ENCODE measurements at places on chromosomes 1 and 21.
A peak's percentile ranks its signal among the peaks of the same experiment; 100 is the strongest.

DNA sequence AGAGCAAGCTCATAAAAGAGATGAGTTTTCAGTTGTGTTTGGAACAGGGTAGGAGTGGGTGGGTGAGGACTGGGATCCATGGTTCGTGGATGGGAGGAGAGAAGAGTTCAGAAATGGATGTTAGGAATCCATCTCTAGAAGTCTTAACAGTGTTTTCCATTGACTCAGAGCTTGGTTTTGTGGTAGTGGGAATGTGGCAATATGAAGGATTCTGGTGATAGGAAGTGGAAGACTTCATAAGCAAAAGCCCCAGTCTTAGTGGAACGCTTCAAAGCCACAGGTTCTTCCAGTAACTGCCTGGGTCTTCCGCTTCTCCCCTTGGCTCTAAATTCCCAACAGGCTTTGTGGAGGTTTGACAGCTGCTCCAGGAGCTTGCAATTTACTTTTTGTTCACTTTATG, 167.9 kb downstream of the KCNJ6 start:
- no peaks in the 10 kb centered on the region for H3K4me1 ChIP-seq
- peaks cover 100% of the 10 kb centered on the region for H3K27me3 ChIP-seq
- H3K4me3 ChIP-seq, result no peak overlapping the region

DNA sequence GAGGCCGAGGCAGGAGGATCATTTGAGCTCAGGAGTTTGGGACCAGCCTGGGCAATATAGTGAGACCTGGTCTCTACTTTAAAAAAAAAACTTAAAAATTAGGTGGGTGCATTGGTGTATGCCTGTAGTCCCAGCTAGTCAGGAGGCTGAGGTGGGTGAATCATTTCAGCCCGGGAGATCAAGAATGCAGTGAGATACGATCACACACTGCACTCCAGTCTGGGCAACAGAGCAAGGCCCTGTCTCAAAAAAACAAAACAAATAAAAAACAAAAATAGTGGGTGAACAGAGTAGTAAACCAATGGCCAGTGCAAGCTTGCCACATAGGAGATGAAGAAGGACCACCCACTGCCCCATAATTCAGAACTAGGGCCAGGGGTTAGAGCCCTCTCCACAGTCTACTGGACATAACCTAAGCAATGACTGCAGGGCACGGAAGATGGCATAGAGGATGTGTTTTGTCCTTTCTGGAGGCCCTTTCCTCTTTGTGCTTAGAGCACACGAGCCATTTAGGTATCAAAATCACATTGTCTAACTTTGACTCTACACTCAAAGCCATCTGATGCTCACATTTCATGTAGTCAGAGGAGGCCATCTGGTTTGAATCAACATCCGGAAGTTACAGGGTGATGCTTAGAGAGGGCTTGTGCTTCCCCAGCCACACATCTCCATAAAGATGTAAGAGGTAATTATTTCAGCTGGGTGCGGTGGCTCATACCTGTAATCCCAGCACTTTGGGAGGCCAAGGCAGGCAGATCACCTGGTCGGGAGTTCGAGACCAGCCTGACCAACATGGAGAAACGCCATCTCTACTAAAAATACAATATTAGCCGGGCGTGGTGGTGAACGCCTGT, 12.6 kb downstream of the CD2 start:
- no peak for DNase-seq
- no peak overlapping the region for H3K27ac ChIP-seq
- H3K4me3 ChIP-seq, result no peak overlapping the region
- H3K4me1 ChIP-seq, result no peaks in the 10 kb centered on the region

DNA sequence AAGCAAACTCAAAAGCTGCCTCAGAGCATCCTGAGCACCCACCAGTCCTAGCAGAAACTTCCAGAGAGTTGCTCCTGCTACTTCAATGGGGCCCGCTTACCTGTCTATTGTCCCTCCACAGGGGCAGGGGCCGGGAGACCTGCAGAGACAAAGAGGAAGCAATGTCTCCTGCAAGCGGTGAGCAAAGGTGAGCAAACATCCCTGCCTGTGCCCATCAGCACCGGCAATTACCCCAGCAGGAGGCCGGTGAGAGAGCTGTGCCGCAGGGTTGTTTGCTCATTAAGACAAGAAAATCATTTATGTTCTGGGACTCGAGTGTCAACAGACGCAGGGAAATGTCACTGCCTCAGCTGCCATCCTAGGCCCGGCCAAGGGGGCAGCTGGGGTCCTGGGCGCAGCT, 53.8 kb upstream of the TARDBP start:
- no peak overlapping the region for H3K4me3 ChIP-seq
- no peak overlapping the region for H3K27ac ChIP-seq
- H3K36me3 ChIP-seq, result no peaks in the 10 kb centered on the region

GRCh38 chr1:216533776-216534175, 110.5 kb upstream of the USH2A start:
- H3K27ac ChIP-seq, result no peak overlapping the region
- H3K4me3 ChIP-seq, result no peak overlapping the region
- H3K36me3 ChIP-seq, result peaks cover 11% of the 10 kb centered on the region
- peaks cover 20% of the 10 kb centered on the region for H3K4me1 ChIP-seq

DNA sequence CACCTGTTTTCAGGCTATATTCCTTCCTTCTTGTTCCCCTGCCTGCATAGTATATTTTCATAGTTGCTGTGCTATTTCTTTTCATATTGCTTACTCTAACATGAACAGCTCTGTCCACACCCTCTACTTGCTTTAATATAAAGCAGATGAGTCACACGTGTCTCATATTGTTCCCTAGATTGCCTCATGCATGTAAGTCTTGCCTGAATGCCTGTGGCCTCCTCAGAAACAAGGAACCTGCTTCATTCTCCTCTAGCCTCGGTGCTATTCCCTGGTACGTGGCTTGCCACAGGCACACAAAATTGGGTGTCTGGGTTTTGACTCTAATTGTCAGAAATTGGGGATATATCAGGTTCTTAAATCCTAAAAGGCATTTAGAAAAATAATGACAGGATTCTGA, 16.5 kb upstream of the PKP1 start:
- peaks cover 5% of the 10 kb centered on the region for H3K36me3 ChIP-seq
- no peaks in the 10 kb centered on the region for H3K27me3 ChIP-seq
- DNase-seq, result peak; percentile 36

GRCh38 chr1:94056171-94056570, 64.8 kb downstream of the ABCA4 start:
- no peak overlapping the region for H3K27ac ChIP-seq
- no peak overlapping the region for H3K4me3 ChIP-seq
- no peak for DNase-seq
- H3K27me3 ChIP-seq, result no peaks in the 10 kb centered on the region

DNA sequence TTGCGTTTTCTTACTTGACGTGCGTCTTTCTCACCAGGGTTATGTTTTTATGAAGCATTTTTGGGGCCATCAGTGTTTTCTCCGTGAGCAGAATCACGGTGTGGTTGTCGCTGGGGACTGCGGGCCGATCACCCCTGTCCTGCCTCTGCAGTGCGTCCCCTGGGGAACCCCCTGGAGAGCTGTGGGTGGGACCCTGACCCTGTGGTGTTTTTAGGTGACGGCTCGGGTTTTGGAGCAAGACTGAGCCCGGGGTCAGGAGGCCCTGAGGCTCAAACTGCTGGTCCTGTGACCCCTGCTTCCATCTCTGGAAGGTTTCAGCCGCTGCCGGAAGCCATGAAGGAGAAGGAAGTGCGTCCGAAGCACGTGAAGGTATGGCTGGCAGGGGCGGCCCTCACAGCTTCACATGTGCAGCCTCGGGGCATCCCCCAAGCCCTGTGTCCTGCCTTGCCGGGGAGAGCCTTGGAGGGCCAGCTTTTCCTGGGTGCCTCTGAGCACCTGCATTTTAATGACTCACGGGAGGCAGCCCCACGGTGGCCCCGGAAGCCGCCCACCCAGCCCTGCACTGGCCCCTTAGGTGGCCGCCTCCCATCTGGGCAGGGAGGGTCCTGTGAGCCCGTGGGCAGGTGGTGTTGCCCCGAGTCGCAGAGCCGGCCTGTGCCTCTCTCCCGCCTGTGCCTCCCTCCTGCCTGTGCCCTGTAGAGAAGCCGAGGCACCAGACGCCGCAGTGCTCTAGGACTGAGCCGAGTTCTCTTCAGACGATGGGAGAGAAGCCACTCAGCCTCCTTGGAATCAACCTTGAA, 36.7 kb upstream of the DIP2A start:
- H3K27ac ChIP-seq, result no peak overlapping the region
- H3K4me3 ChIP-seq, result no peak overlapping the region
- DNase-seq, result no peak
- no peaks in the 10 kb centered on the region for H3K4me1 ChIP-seq
